ENCODE measurements at places on chromosomes 12 and 14.
A peak's percentile ranks its signal among the peaks of the same experiment; 100 is the strongest.

- DNase-seq = no peak
Observed at GRCh38 chr12:31004666-31005065, 69.0 kb upstream of the DDX11 start.

DNA sequence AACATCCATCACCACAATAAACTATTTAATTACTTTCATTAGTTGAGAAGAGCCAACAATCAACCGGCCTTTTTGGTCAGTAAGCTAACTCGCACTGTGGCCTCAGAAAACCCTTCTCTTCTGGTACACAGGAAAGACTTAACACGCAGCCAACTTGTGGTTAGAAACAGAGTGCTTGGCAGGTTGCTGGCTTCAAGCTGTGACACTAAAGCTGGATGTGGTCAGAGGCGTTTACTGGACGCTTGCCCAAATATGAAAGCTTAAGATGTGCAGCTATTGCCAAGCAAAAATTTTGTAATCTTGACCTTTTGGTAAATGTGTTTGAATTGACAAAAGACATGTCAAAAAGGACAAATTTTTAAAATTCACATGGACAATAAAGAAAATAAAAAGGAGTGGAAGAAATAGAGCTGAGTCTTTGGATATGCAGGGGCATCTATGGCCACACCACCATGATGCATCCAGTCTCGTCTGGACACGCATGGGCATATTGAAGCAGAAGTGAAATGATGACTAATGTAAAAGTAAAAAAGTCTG, 2.6 kb upstream of the KLRK1 start:
- DNase-seq = peak; percentile 50

GRCh38 chr12:19239102-19239501, 109.6 kb downstream of the PLEKHA5 start:
- no peak for DNase-seq

- no peak for DNase-seq
Observed at GRCh38 chr14:78251308-78251707, 81.1 kb downstream of the NRXN3 start.

- no peak for DNase-seq
Observed at GRCh38 chr12:91249518-91250272, 67.1 kb upstream of the DCN start.

GRCh38 chr14:91817566-91818325, 49.6 kb downstream of the TC2N start:
- DNase-seq = no peak

- DNase-seq = no peak
Observed at GRCh38 chr12:92929983-92930382, 888 bp upstream of the EEA1 start.

GRCh38 chr12:50603817-50604639, 99.2 kb downstream of the DIP2B start:
- DNase-seq = no peak

GRCh38 chr12:64561302-64562136, 48.8 kb upstream of the RASSF3 start:
- DNase-seq = no peak

DNA sequence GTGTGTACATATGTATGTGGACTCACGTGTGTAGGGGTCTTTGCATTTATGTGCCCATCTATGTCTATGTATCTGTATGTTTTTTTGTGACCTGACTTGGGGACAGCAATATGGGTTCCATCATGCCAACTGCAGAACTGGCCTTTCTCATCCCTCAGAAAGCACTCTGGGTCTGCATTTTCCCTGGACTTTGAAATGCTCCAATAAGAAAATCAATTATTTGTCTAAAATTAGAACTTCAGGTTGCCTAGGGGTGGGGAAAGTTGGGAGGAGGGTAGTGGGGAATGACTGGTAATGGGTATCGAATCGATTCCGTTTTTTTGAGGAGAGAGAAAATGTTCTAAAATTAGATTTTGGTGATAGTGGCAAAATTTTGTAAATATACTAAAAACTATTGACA, 140.8 kb upstream of the NOS1 start:
- DNase-seq = no peak

All from stimulated activated CD8-positive, alpha-beta memory T cell treated with anti-CD3 and anti-CD28 coated beads, Interleukin-4, amount 100 ng/mL, for 48 hours (primary cell).